A549 treated with AZD2906 at 1 μM for 4 hours (cell line): ENCODE measurements at places on chromosomes 7 and 10. TPM values are rescaled to one million over a fixed set of nuclear protein-coding genes. Genes with fewer than 3 reads are reported as not detected.

CYP3A4 gene
- total RNA-seq: 0.06 to 0.10 TPM (median 0.10 TPM) in 4 of 5 replicates, not detected in the other

CDH23 gene
- 1.8 to 3.0 TPM (median 2.7 TPM) in 5 replicates for total RNA-seq

WDR86 gene
- 0.13 to 0.26 TPM (median 0.20 TPM) in 5 replicates for total RNA-seq

TAS2R3 gene
- not detected in 5 replicates for total RNA-seq

POLR2J2 gene
- total RNA-seq: 0.23 to 0.46 TPM (median 0.26 TPM) in 5 replicates

SSC4D gene
- total RNA-seq: 0.73 to 1.4 TPM (median 1.3 TPM) in 5 replicates

TNPO3 gene
- total RNA-seq: 38.0 to 44.9 TPM (median 39.0 TPM) in 5 replicates

MPP7 gene
- 0.11 to 0.44 TPM (median 0.24 TPM) in 5 replicates for total RNA-seq

CYP26A1 gene
- total RNA-seq: 2.0 to 3.0 TPM (median 2.3 TPM) in 5 replicates

LMBR1 gene
- 27.5 to 35.9 TPM (median 31.9 TPM) in 5 replicates for total RNA-seq

NPTX2 gene
- total RNA-seq: 0.12 to 0.28 TPM (median 0.20 TPM) in 5 replicates
